Activated gamma-delta T cell treated with Interleukin-2 at 50 U/mL for 16 hours (primary cell): ENCODE measurements at places on chromosomes 3 and 15.

DNA sequence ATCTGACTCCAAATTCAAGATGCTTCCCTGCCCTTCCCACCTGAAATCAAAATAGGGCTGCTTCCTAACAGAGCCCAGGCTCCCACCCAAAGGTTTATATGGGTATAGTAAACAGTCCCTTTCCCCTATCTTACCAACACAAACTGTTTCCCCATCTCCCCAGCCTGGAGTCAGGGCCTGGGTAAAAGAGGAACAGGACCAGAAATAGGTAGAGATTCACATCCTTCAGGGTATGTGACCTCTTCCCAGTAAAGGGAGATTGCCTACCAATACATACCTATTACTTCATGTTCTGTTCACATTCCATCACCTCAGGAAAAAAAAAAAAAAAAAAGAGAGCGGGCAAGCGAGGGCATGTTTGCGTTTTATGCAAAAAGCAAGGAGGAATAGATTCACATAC, 9.7 kb upstream of the SHF start:
- DNase-seq, result no peak

- no peak for DNase-seq
Measured at GRCh38 chr3:129657261-129658046, 51.0 kb upstream of the PLXND1 start.

DNA sequence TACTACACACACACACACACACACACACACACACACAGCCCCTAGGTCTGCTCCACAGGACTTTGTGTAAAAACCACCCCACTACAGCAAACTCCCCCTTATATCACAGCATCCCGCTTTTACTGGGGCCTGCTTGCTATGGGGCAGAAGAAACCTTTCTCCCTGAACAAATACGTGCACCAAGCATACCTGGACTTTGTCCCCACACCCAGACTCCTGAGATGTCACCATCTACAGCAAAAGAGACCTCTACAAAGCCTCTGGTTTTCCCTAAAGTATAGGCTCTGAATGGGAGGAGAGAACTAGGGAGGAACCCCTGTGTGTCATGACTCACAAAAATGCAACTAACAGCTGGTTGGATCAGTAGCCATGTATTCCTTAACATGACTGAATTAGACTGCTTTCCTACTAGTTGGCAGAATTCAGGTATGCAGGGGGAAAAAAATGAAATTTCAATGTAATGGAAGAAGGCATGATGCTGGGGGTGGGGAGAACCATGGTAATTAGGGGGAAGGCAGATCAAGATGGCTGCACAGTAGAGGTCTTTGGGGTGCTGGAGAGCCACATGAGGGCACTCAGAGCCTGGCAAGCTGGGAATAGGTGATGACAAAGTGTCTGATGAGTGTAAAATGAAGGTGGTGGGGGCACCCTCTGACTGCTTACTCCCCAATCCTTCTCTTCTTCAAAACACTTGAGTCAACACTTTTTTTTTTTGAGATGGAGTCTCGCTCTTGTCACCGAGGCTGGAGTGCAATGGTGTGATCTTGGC, 45.9 kb downstream of the DAPK2 start:
- no peak for DNase-seq

- DNase-seq, result peak; percentile 24
Measured at GRCh38 chr3:183188895-183189462, 26.4 kb upstream of the LAMP3 start.

DNA sequence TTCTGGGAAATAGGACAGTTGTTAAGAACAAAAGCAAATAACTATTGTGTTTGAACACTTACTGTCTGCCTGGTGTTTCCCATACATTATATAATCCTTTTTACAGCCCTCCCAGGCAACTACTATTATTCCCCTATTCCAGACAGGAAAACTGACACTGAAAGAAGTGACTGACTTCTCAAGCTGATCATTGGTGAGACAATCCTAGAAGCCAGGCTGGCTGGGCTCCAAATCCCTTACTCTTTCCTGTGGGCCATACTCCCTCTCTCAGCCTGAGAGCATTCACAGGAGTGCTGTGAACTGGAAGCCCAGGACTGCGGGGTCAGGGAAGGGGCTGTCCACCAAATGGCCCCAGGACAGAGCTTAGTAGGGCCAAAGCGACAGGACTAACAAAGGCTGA, 39.2 kb upstream of the PDE8A start:
- no peak for DNase-seq

GRCh38 chr3:8336456-8336855, 165.2 kb upstream of the LMCD1 start:
- no peak for DNase-seq

DNA sequence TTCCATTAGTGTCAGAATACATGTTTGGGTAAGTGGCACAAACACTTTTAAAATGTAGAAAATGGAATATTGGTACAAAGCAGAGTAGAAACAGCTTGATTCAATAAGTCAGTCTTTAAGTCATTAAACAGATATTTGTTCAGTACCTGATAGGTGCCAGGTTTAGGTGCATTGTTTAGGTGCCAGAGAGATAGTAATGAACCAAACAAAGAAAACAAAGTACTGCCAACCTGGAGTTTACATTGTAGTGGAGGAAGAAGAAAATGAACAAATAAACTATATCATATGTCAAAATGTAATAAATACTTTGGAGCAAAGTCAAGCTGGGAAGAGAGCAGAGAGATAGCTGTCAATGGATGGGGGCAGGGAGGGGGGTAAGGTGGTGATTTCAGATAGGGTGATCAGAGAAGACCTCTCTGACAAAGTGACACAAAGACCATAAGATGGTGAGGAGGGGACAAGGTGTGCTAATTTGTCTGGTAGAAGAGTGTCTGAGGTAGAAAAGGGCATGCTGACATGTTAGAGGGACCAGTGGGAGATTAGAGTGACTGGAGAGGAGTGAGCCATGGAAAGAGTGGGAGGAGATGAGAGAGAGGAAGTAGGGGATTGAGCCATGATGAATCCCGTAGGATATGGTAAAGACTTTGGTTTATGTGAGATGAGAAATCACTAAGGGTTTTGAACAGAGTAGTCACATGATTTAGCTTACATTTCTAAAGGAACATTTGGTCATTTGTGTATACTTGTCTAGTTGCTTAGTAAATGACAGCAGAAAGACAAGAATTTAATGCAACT, 128.2 kb downstream of the UBE2E2 start:
- no peak for DNase-seq

- no peak for DNase-seq
Measured at GRCh38 chr3:140455521-140456214, 222.2 kb upstream of the TRIM42 start.

DNA sequence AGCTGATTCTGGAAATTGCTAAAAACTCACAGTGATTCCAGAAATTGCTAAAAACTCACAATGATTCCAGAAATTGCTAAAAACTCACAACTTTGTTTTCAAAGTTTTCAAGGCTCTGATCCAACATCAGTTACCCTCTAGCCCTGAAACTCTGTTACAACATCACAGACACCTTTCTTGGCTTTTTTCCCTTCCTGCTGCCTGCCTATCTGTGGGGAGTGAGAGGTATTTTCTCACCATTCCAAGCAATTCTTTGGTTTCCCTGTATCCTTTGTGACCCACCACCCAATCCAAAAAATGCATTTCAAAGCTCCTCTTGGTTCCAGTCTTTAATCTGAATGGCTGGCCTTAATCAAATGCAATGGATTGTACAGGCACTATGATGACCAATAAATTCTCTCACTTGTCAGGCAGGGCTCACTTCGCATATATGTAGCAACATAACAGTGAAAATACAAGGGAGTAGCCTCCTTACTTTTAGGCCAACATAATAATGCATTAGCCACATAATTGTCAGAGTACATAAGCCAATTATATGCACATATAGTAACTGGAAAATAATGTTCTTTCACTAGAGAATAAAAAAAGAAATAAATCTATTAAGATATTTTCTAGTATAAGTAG, 1139.0 kb downstream of the ROBO2 start:
- DNase-seq, result no peak

DNA sequence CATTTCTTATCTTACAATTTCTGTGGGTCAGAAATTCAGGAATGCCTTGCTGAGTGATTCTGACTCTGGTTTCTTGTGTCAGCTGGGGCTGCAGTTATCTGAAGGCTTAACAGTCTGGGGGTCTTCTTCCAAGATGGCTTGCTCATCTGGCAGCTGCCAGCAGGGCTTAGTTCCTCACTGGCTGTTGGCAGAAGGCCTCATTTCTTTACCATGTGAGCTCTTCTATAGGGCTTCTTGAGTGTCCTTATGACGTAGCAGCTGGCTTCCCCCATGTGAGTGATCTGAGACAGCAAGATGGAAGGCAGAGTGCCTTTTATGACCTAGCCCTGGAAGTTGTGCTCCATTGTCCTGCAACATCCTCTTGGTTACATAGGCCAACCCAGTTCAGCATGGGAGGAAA, 82.0 kb upstream of the PDZRN3 start:
- DNase-seq, result no peak

DNA sequence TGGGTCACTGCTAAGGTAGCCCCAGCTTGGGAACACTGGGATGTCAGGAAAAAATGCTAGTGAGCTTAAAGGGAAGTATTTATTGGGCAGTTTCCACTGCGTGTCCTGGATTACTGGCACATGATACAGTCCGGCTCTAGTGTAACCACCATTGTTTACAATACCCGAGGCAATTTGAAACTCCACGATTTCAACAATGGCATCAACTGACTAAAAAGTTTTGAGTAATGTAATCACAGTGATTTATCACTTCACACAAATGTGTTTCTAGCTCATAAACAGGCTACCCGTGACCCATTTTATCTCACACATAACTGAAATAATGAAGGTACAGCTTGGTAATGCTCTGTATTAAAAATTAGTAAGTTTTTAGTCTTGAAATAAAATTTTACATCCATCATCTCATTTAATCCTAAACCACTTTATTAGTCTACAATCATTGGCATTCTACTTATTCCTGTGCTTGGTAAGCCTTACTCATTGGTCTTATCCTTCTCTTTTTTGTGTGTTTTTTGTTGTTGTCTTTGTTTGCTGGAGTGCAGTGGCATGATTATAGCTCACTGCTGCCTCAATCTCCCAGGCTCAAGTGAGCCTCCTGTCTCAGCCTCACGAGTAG, 7.6 kb downstream of the ZMAT3 start:
- DNase-seq, result no peak

DNA sequence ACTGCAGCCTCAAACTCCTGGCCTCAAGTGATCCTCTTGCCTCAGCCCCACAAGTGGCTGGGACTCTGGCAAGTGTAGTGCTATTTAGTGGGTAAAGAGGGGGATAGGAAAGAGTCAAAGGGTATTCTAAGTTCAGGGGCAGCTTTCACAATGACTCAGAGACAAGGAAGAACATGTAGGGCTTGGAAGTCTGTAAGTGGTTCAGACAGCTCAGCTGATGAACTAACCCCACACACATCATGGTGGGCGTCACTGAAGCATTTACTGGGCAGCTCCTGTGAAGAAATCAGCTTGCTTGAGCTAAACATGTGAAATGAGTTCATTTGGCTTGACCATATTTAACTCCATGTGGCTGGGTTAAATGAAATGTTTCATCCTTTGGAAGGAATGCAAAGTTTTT, 34.6 kb upstream of the THSD4 start:
- no peak for DNase-seq

DNA sequence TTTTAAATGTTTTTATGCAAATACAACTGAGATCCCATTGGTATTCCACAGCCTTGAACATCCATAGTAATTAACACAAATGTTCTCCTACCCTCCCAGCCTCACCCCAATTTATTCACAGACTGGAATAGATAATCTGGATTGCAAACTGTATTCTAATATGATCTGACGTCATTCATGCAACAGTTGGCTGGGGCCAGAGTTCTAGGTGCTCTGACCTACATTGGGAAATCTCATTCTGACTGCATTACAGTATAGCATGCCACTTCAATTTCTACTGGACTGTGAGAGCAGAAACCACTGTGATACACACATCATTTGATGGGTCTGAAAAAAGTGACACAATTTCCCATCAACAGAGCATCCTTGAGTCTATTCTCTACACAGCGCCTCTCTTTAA, 403.1 kb downstream of the MAGI1 start:
- no peak for DNase-seq

DNA sequence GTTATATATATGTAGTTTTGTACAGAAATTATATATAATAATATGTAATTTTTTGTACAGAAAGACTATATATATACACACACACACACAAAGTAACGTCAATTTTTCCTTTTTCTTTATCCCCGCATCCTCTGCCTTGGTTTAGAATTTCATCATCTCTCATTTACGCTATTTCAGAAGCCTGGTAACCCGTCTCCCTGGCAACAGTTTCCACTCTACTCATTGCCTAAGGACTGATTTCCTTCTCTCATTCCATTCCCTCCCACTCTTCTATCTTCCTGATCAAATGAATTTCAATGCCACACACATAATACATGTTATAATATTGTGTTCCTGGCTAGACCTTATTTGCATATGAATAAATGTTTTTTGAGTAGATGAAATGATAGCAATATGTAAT, 47.8 kb upstream of the NDN start:
- no peak for DNase-seq

- DNase-seq, result no peak
Measured at GRCh38 chr15:60208709-60209108, 189.1 kb downstream of the ANXA2 start.

DNA sequence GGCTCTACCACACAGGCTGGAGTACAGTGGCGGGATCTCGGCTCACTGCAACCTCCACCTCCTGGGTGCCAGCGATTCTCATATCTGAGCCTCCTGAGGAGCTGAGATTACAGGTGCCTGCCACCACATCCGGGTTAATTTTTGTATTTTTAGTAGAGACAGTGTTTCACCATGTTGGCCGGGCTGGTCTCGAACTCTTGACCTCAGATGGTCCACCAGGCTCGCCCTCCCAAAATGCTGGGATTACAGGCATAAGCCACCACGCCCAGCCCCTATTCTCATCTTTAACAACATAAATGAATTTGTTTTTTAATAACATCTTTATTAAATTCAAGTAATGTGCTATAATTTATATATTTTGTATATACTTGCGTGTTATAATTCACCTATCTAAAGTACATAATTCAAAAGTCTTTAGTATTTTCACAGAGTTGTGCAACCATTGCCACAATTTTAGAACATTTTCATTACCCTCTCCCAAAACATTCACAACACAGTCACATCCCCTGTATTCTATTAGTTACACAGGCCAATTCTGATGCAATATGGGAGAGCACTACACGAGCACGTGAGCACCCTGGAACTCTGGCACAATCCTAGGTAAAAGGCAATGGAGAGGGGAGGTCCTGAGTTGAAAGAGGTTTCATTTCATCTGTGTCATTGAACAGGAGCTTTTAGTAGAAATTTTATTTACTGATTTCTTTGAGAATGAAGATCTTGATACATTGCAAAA, 21.2 kb upstream of the MTMR14 start:
- no peak for DNase-seq

DNA sequence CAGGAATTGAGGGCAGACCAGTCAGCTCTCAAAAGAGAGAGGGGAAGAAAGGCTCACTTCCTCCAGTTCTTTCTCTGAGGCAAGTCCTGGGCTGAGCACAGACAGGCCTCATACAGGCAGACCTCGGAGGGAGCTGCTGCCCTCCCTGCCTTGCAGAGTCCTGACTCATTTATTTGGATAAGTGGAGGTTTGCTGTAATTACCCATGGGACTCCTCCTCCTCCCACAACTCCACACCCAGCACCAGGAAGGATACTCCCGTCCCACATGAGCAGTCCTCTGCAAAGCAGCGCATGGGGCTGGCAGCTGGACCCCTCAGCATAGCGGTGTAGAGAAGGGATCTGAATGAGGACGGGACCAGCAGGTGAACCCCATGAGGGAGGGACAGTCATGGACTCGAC, 13.4 kb upstream of the SCN10A start:
- no peak for DNase-seq
